AML-193 (cell line): ENCODE measurements at places on chromosomes 6 and 20.

DNA sequence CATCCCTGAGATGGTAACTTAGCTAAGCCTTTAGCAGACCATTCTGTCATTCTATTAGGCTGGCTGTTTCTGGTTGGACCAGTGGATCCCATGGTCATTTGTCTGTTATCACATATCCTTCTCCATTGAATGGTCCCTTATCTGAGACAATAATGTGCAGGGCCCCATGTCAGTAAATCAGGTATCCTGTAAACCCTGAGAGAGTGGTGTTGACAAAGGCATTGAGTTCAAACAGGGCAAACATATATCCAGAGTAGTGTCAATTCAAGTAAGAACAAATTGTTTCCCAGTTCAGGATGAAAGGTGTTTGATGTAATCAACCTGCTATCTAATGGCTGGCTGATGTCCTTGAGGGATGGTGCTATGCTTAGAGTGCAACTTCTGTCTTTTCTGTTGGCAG lies 126.2 kb downstream of the LINC00237 start:
- DNase-seq: no peak

DNA sequence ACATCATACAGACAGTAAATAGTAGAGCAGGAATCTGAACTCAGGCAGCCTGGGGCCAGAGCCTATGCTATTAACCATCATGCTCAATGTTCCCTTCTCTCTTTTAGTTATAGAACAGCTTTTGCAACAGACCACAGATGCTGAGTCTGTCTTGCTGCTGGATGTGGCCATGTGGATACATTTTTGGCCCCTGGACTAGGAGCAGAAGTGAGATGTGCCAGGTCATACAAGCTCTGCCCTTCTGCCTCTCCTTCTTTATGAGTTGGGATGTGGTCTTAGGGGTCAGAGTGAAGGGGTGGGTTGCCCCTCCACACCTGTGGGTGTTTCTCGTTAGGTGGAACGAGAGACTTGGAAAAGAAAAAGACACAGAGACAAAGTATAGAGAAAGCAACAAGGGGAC lies 14.6 kb upstream of the AARS2 start:
- no peak for DNase-seq

GRCh38 chr6:86192123-86192522 lies 549.4 kb upstream of the SYNCRIP start:
- peak; percentile 32 for DNase-seq

DNA sequence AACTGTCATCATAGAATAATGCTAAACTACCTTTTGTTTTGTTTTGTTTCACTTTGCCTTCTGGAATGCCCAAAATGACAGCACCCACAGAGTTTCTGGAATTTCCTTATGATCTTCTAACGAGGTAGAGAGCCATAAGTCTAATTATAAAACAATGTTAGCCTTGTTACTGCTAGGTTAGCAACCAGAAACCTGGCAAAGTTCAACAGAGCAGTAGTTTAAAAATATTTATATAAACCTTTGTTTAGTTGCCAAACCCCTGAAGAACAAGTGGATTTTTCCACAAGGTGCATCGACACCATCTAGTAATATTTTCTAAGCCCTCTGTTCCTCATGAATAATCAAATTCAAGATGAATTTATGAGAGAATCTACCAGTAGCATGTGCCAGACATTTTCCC lies 27.6 kb upstream of the IPCEF1 start:
- no peak for DNase-seq

DNA sequence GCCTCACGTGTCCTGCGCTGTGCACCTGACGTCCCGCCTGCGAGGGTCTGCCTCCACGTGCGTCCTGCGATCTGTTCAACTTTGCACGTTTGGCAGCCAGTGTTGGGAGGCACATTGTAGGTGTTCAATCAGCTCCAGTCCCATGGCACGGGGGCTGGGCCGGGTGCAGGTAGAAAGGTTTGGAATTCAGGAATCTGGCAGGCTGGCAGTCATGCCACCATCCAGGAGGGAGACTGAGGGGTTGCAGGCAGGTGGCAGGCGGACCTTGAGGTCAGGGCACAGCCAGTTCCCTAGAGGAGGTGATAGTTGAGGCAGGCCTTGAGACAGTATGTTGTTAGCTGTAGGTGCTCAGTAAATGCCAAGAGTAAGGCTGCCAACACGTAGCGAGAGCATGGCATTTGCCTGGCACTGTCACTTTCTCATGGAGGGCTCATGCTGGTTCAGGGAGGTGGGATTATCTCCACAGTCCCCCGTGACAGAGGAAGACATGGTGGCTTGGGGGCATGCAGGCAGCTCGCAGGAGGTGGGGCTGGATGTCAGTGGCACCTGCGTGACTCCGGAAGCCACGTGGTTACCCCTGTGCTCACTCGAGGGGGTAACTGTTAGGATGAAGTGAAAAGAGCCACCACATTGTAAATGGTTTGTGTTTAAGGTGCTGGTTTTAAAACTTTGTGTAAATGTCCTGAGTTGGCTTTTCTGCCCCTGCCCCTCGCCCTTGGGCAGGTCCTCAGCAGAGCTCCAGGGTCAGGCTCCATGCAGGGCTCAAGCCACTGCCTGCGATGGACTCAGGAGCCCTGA lies 111.8 kb upstream of the FRMD1 start:
- DNase-seq: no peak

DNA sequence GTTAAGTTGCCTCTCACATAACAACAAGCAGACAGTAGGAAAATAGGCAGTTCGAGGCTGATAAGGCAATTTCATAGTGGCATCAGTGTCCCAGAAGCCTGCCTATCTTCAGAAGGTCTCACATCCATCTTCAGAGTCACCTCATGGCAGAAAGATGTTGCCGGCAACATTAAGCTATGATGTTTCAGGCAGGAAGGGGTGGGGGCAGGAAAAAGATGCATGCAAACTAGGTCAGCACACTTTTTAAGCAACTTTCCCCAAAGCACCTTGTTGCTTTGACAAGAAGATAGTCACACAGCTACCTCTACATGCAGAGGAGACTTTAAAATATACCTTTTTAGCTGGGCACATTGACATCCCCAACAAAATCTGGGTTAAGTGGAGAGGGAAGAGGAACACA lies 43.2 kb upstream of the SMIM8 start:
- no peak for DNase-seq
